Activated T-cell treated with anti-CD3 and anti-CD28 coated beads, Interleukin-2, amount 50 U/mL, for 72 hours (primary cell): ENCODE measurements at places on chromosomes 5 and 9. TPM values are rescaled to one million over a fixed set of nuclear protein-coding genes. Genes with fewer than 3 reads are reported as not detected.

- H3K27ac ChIP-seq = no peak overlapping the region
- no peak overlapping the region for H3K4me3 ChIP-seq
- H3K36me3 ChIP-seq = no peaks in the 10 kb centered on the region
These were observed 290.5 kb downstream of the CCDC171 start for GRCh38 chr9:15843316-15843715.

Gene EDIL3
- total RNA-seq = not detected

- peaks cover 93% of the 10 kb centered on the region for H3K4me1 ChIP-seq
- no peaks in the 10 kb centered on the region for H3K27me3 ChIP-seq
These were observed 23.8 kb downstream of the FGD3 start for GRCh38 chr9:92971121-92971520.

GRCh38 chr5:156515803-156516360 lies 188.9 kb downstream of the SGCD start:
- H3K4me3 ChIP-seq = no peak overlapping the region
- no peaks in the 10 kb centered on the region for H3K27me3 ChIP-seq
- H3K4me1 ChIP-seq = no peaks in the 10 kb centered on the region
- no peaks in the 10 kb centered on the region for H3K36me3 ChIP-seq

Gene SLC6A18
- not detected for total RNA-seq

- H3K4me3 ChIP-seq = no peak overlapping the region
- peaks cover 21% of the 10 kb centered on the region for H3K27me3 ChIP-seq
- peaks cover 4% of the 10 kb centered on the region for H3K4me1 ChIP-seq
- no peak for DNase-seq
- no peak overlapping the region for H3K27ac ChIP-seq
These were observed 54.5 kb downstream of the GABBR2 start for GRCh38 chr9:98654247-98654646.

GRCh38 chr9:134710901-134711300 lies 69.3 kb downstream of the COL5A1 start:
- H3K4me1 ChIP-seq = no peaks in the 10 kb centered on the region
- H3K4me3 ChIP-seq = no peak overlapping the region
- DNase-seq = no peak
- no peaks in the 10 kb centered on the region for H3K36me3 ChIP-seq
- no peak overlapping the region for H3K27ac ChIP-seq
- H3K27me3 ChIP-seq = no peaks in the 10 kb centered on the region

Gene TAF11L14
- total RNA-seq = not detected

GRCh38 chr9:91025856-91026255 lies 224.2 kb downstream of the SYK start:
- H3K27me3 ChIP-seq = peaks cover 45% of the 10 kb centered on the region
- H3K27ac ChIP-seq = no peak overlapping the region
- no peak overlapping the region for H3K4me3 ChIP-seq
- DNase-seq = no peak
- no peaks in the 10 kb centered on the region for H3K36me3 ChIP-seq
- H3K4me1 ChIP-seq = peaks cover 10% of the 10 kb centered on the region
